Tibial nerve (tissue), 4 donors: ENCODE measurements at places on chromosomes 1 and 21.

DNA sequence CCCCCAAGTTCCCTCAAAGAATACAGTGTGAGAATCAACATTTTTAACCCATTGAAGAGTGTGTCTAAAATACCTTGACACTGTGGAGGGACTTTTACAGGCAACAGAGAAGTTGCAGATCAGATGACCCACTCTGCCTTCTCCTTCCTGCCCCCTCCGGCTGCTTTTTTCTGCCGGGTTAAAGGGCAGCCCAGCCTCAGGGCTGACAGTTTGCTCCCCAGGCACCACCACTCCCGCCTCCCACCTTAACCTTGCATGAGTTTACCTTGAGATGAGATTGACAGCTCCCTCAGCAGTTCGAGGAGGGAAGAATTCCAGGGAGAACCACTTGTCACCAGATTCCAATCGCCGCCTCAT is 3.2 kb downstream of the MTHFR start:
- DNase-seq, result no peak

- peak; percentile 20 for DNase-seq
These were observed 26.3 kb upstream of the MAN1C1 start for GRCh38 chr1:25590096-25590824.

- no peak for DNase-seq
These were observed 7.5 kb upstream of the PUM1 start for GRCh38 chr1:31073044-31073443.

- no peak for DNase-seq
These were observed 3.1 kb upstream of the HUNK start for GRCh38 chr21:31869750-31870149.

DNA sequence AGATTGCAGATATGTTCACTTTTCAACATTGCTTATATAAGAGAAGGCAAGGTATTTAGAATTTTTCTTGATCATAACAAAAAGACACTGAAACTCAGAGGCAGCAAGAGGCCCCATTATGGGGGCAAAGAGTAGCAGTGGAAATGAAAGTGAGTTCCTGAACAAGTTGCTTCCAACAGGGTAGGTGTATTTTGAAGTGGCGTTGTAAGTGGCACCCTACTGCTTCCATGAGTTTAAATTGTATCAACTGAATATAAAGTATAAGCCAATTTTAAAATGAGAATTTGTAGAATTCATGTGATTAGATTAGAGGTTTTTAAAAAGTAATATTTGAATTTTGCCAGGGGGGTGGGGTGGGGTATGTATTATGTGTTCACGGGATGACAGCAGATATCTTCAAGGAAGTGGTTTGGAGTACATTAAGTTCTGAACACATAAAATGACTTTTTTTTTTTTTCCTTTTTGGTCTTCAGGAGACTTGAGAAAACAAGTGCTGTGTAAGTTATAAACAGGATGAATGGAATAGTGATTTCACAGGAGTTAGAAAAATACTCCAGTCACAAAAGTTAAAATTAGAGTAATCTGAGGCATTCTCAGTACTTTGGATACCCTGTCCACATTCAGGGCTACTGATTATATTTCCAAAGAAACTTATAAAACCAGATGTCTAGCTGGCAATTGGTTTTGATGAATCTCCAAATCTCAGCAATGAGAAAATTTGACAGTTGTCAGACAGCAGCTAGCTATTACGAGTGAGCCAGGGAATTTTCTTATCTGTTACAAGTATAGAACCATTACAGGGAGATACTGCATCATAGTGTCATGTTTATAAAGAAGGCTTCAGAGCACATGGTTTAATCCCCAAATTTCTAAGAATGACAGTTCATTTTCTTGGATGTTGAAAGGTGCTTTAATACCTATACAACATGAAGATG is 182.0 kb downstream of the ST6GALNAC3 start:
- DNase-seq, result no peak

DNA sequence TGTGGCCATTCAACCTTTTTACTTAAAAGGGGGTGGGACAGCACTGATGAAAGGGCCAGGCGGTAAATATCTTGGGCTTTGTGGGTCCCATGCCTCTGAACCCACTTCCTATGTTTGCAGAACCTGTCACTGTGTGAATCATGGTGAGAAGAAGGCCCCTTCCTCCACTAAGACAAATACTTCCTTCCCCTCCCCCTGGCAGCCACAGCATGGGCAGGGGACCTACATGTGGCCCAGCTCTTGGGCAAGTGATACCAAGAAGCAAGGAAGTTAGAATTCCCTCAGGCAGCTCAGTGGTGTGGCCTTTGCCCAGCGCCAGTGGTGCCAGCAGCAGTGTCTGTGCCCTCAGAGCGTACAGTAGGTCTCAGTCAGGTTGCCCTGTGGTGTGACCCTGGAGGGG is 168.6 kb downstream of the TRIM33 start:
- DNase-seq, result no peak

- no peak for DNase-seq
These were observed 174.3 kb downstream of the SETD4 start for GRCh38 chr21:35885942-35886541.

DNA sequence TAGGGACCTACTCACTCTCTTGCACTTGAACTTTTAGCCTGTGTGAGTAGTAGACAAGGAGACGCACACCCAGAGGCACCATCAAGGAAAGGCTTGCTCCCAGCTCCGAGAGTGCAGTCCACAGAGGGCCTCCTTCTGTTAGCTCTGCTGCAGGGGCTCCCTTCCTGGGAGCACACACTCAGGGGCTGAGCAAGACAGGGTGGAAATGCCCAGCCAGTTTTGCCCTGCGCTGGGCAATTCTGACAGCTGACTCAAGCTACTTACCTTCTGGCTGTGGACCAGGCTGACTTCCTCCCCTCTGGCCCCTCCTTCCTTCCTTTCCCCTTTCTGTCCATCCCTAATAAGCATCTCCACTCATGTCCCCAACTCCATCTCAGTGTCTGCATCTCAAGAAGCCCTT is 449.1 kb downstream of the PTPRU start:
- no peak for DNase-seq

DNA sequence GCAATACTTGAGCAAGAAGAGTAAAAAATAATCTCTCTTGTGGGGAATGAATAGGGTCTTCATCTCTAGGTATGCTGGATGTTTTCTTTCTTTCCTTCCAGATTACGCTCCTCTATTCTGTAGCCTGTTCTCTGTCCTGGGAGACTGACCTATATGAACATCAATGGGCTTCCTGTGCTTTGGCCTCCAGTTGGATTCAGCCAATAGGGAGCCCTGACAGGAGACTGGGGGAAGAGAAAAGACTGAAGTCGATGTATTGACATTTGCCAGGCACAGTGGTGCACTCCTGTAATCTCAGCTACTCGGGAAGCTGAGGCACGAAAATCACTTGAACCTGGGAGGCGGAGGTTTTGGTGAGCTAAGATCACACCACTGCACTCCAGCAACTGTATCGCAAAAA is 17.6 kb downstream of the SEMA6C start:
- no peak for DNase-seq

DNA sequence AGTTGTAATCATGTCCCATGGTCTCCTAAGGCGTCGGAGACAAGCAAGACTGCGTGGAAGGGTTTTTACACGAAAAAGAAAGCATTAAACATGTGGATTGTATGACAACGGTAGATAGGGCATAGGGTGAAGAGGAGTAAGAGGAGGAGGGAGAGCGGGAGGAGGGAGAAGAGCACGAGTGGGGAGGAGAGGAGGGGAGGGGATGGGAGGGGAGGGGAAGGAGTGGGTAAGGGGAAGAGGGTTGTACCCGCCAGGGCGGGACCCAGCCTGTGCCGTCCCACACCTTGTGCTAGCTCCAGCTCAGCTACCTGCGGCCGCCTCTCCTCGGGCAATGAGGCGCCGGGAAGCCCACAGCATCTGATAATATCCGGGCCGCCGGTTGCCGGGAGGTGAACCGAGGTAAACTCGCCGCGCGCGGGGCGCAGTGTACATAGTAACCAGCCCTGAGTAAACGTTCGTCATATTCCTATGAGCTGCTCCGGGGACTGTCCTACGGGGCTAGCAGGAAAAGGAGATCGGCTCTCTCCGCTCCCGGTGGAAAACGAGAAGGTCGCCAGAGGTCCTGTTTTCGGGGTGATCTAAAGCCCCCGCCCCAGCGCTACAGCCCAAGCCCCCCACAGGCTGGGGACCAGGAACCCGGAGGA is 449 bp upstream of the RCAN3 start:
- DNase-seq, result no peak
